NCI-H1694 (cell line): ENCODE measurements at places on chromosomes 6 and 20.

DNA sequence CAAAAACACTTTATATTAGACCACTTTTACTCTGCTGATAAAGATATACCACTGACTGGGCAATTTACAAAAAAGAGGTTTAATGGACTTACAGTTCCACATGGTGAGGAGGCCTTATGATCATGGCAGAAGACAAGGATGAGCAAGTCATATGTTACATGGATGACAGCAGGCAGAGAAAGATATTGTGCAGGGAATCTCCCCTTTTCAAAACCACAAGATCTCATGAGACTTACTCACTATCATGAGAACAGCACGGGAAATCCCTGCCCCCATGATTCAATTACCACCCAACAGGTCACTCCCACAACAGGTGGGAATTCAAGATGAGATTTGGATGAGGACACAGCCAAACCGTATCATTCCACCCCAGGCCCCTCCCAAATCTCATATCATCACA, 1383.8 kb upstream of the MAP3K7 start:
- no peak for DNase-seq

DNA sequence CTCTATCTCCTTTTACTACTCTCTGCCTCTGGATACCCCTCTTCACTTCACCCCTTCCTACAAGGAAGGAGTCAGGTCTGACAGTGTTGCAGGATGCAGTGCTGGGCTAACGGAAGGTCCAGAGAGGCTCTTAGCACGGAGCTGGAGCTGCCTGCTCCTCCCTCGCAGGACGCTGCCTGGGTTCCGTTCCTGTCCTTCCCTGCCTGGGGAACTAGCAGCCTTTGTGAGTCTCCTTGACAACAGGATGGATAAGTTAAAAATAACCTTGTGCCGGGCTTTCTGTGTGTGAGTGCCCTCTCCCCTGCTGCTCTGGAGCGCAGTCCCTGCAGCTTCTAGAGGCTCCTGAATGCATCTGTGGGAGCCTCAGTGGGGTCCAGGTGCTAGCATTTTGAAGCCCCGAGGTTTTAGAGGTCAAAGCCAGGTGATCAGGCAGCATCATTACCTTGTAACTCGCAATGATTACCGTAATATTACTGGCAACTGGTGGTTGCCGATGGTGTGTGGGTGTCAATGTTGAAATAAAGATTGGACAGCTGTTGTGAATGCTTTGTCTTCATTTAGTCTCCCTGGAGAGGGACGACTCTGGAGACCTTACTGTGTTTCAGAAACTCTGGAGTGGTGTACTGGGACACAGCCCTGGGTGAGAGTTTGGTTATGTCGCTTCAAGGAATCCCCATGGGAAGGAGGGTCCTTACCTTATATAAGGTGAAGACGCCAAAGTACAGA, 44.4 kb downstream of the CDS2 start:
- DNase-seq: peak; percentile 20

DNA sequence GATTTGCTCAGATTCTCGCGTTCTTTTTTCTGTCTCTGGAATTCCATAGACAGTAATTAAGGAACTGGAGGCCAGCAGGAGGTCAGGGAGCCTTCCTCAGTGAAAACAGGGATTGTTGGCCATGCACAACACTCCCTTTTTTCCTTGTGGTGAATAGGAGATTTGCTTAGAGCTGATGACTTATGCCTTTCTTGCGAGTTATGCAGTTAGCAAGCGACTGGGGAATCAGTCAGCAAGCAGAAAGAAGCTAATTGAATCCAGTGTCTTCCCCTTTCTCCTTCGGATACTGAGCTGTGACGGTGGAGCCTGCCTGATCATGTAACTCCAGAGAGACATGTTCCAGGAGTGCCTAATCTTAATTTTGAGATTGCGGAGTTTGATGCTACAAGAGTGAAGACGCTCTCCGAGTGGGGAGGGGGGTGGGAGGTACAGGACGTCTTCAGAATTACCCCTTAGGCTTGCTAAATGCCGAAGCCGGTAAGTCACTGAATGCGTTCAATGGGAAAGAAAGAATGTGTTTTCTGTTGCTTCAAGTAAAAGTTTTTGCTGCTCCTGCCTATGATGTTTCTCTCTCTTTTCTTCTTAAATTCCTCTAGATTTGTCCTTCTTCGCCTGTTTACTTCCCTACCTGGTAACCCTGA, 165.9 kb downstream of the SASH1 start:
- DNase-seq: no peak

DNA sequence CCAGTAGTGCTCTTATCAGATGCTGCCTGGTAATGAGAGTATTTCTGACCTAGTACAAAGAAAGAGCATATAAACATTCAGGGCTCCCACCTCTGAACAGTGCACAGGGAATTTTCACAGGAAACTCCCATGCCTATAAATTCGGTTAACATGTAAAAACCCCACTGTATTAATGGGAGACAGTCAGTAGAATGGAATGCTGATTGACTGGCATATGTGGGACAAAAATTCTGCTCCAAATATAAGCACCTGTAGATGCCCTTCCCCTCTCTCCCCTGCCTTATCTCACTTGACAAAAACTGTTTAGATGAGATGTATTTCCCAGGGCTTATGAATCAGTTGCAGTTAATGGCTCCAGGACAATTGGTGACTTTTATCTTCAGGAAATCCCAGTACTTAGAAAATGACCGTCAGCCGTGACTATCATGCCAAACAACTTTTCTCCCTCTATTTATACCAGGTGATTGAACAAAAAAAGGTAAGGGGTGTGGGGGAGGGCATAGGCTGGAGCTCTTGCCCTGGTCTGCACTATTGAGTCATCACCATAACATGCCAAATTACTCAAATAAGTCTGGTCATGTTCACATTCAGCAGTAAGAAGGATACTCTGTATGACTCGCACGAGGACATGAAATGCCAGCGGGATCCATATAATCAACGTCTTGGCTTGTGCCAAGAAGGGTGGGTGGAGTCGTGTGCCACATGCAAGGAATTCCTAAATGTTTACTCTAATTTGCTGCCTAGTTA, 176.4 kb upstream of the BMP2 start:
- no peak for DNase-seq

DNA sequence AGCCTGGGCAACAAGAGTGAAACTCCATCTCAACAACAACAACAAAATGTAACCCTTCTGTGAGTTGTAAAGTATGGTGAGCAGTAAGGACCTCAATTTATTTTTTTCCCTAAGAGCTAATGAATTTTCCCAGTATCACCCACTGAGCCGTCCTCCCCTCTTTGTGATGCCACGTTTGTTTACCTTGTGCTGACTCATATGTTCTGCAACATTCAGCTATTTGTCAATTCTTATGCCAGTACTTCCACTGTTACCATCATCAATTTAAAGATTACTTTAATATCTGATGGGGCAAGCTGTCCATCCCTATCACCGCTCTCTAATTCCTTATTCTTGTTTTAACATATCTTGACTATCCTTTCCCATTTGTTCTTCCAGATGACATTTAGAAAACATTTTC, 37.5 kb downstream of the MAK start:
- DNase-seq: no peak

GRCh38 chr6:90216072-90216977, 80.3 kb downstream of the BACH2 start:
- no peak for DNase-seq

GRCh38 chr6:136961848-136962247, 39.7 kb downstream of the SLC35D3 start:
- DNase-seq: no peak

GRCh38 chr6:63543001-63543400, 29.3 kb upstream of the LOC128125822 start:
- DNase-seq: no peak

GRCh38 chr20:64064145-64064698, 1.2 kb downstream of the TCEA2 start:
- no peak for DNase-seq

GRCh38 chr6:44672841-44673240, 285.3 kb downstream of the CDC5L start:
- no peak for DNase-seq

DNA sequence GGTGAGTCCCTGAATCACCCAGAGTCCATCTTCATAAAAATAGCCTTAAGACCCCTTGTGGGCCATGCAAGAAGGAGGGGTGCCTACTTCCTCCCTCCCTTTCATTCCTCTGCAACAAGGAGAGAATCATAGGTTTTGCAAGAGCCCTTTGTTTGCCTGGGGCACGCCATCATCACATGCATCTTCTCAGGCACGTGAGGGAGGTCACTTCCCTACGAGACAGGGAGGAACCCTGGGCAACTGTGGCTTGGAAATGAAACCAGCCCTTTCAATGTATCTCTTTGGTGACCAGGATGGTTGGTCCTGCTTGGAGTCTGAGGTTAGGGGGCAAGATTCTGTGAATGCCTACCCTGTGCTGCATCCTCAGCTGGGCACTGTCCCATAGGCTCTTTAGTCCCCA, 194.8 kb downstream of the MAFB start:
- DNase-seq: no peak

- DNase-seq: no peak
These were observed 17.8 kb downstream of the PTPRT start for GRCh38 chr20:43171930-43172329.

GRCh38 chr6:169282043-169282442, 28.4 kb upstream of the THBS2 start:
- no peak for DNase-seq

GRCh38 chr20:57654363-57654997, 34.3 kb upstream of the ZBP1 start:
- DNase-seq: peak; percentile 19

DNA sequence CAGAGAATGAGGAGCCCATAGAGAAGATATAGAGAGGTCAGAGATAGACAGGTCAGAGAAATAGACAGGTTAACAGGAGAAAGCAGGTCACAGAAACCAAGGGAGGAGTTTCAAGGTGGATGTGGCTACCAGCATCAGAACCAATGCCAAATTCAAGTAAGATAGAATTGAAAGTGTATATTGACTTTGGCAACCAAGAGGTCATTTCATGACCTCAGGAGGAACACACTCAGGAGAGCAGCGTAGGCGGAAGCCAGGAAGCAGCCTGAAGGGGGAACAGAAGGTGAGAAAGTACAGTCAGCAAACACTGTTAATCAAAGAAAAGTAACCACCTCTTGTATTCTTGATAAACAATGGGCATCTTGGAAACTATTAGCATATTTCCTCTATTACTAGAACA, 33.9 kb upstream of the ALDH8A1 start:
- DNase-seq: no peak

- DNase-seq: no peak
These were observed 234.1 kb downstream of the CDH4 start for GRCh38 chr20:61486198-61486597.

DNA sequence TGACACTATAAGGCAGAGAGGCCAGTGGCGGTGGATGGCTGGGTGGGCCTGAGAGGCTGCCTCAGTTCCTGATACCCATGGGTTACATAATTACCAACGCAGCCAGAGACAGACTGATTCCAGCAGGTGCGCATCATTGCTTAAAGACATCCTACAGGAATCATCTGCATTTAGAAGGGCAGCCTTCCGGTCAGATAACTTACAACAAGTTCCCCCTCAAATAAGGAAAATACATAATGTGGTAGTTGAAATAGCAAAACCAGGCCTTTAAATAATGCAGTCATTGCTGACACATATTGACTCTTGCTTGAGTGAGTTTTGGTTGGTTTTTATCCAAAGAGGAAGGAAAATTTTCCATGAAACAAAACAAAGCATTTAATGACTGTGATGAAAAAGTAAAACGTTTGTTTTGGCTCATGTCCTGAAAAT, 81.9 kb downstream of the SIM1 start:
- DNase-seq: no peak

- no peak for DNase-seq
These were observed 114.1 kb downstream of the CD83 start for GRCh38 chr6:14231501-14232280.

- DNase-seq: no peak
These were observed 545 bp upstream of the VSX1 start for GRCh38 chr20:25082498-25082873.

DNA sequence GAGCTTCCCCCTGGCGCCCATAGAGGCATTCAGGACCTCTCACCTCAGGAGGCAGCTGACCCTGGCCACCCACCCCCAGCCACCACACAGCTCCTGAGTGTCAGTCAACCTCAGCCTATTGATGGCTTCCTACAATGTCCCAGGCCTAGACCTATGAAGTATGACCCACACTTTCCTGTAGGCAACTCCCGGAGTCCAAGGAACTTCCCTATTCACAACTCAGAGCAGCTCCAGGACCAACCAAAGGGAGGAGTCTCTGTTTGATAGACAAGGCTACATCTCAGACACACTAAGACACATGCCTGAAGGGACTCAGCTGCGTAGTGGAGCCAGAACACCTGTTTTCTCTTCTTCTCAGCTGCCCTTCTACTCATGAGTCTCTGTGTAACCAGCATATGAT, 169.1 kb downstream of the MAFB start:
- DNase-seq: no peak

DNA sequence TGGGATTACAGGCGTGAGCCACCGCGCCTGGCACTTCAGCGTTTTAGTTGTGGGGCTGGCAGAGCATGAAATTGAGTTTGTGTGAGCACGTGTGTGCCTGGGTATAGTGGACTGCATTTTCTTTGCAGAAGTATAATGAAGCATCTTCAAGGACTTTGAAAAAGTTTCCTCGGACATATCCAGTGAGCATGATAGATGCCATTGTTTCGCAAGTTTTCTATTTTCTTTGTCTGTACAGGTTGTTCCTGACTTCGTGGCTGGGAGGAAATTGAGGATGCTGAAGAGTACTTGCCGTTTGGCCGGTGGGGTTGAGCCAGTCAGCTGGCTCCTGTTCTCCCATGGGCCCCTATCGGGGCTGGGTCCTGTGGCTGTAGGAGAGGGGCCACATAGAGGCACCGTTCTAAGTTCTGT, 55.9 kb downstream of the RREB1 start:
- DNase-seq: no peak

DNA sequence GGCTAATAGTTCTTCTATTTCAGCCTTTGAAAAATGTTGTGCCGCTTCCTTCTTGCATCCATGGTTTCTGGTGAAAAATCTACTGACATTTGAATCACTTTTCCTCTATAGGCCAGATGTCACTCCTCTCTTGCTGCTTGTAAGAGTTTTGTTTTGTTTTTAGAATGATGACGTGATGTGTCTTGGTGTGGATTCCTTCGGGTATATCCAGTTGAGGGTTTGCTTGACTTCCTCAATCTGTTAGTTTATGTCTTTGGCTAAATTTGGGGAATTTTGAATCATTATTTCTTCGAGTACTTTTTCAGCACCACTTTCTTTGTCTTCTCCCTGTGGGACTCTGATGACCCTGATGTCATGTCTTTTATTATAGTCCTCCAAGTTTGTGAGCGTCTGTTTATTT, 175.5 kb downstream of the MYLK4 start:
- no peak for DNase-seq

- no peak for DNase-seq
These were observed 81.0 kb downstream of the ERMARD start for GRCh38 chr6:169832247-169832948.

GRCh38 chr6:104682722-104683643, 176.7 kb downstream of the HACE1 start:
- DNase-seq: no peak
